Stimulated activated CD4-positive, alpha-beta T cell treated with anti-CD3 and anti-CD28 coated beads, Interleukin-2, amount 100 ng/mL, for 48 hours (primary cell): ENCODE measurements at places on chromosomes 16 and 17.

- no peak for DNase-seq
Observed at GRCh38 chr17:82128287-82128686, 30.3 kb upstream of the FASN start.

- no peak for DNase-seq
Observed at GRCh38 chr16:17287166-17287800, 183.5 kb downstream of the XYLT1 start.

- no peak for DNase-seq
Observed at GRCh38 chr17:35847006-35847405, 21.7 kb downstream of the HEATR9 start.

GRCh38 chr16:56961386-56961785 lies 364 bp upstream of the CETP start:
- DNase-seq = no peak

- DNase-seq = no peak
Observed at GRCh38 chr17:37392024-37392590, 14.5 kb downstream of the ACACA start.
